ENCODE measurements at places on chromosomes 7 and 10.

- DNase-seq = no peak
Measured at GRCh38 chr10:64486149-64486548, 964.9 kb downstream of the REEP3 start.

- no peak for DNase-seq
Measured at GRCh38 chr7:111958896-111959295, 247.3 kb downstream of the DOCK4 start.

DNA sequence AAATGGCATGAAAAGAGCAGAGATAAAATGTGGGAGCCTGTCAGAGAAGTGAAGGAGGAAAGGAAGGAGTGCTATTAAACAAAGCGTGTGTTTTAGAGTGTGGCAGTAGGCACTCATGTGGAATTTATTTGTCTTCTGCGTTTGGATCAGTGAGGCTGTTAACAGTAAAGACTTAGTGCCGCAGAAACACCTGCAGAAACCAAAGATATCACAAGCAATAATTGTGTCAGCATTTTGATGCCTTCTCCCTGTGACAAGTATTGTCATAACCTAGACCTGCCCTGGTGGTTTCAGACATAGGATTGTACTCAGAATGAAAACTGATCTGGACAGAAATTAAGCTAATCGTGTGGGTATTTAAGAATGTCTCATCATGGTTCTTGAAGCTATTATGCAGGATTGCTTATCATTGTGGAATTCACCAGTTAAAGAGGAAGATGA lies 191.0 kb downstream of the CAMK1D start:
- no peak for DNase-seq

- DNase-seq = no peak
Measured at GRCh38 chr7:138649506-138649905, 51.7 kb downstream of the SVOPL start.

DNA sequence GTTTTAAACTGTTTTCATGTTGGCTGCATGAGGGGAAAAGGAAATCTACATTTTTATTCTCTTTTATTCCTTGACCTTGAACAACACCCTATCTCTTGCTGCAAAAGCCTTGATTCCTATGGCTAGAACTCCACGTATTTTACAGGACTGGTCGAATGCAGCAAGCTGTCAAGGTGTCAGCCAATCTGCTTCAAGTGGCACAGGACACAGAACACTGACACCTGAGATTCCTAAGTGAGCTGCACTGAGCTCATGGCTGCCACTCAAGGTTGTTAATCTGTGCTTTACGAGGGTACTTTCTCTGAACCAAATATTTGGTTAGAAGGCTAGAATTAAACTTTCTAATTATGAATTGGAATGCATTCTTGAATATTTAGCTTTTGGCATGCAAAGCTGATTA lies 349.7 kb upstream of the COBL start:
- DNase-seq = no peak

GRCh38 chr7:155266440-155266839 lies 31.2 kb upstream of the INSIG1 start:
- no peak for DNase-seq
